ENCODE measurements at places on chromosomes 2 and 18.
A peak's percentile ranks its signal among the peaks of the same experiment; 100 is the strongest.

GRCh38 chr2:162301151-162301804 is 17.2 kb downstream of the IFIH1 start:
- DNase-seq, result peak; percentile 71

DNA sequence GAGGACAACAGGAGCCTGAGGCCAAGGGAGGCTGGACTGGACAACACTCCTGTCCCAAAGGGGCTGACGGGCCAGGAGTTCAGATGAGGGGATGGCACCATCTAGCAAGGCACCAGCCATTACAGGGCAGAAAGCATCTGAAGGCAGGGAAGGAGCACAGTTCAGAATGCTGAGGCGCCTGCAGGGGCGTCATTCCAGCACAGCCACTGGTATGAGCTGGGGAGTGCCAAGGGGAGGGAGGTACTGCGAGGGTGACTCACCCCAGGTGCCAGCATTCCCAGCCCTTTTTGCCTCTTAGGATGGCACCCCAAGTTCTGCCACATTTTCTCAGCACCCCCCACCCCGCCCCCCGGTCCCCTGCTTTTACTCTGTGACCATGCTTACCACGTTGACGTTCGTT is 129.8 kb upstream of the EPAS1 start:
- DNase-seq, result no peak

DNA sequence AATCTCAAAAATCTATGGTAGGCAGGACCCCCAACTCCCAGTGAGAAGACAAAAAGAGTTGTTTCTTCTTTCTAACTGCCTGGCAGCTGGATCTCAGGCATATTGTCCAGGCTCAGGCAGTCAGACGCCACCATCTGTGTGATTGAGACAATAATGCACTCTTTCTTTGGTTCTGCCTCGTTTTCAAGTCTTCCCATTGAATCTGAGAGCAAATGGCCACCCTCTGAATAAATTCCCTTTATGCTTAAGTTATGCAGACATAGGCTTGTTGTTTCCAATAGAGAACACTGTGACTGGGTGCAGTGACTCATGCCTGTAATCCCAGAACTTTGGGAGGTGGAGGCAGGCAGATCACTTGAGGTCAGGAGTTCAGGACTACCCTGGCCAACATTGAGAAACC is 15.3 kb upstream of the CD207 start:
- no peak for DNase-seq

DNA sequence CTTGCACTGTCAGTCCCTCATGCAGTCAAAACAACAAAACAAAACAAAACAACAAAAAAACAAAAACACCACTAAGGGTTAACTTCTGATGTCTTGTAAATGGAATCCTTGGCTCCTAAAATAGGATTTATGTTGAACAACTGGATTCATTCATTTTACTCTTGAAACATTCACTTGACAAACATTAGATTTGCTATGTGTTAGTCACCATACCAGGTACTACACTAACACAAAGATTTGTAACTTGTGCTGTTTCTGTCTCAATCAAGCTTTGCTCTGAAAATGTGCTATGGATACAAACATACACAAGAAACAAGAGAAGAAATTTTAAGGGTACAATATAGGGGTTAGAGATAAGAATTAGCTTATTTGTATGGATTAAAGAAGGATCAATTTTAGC is 812.8 kb downstream of the LRP1B start:
- peak; percentile 20 for DNase-seq

DNA sequence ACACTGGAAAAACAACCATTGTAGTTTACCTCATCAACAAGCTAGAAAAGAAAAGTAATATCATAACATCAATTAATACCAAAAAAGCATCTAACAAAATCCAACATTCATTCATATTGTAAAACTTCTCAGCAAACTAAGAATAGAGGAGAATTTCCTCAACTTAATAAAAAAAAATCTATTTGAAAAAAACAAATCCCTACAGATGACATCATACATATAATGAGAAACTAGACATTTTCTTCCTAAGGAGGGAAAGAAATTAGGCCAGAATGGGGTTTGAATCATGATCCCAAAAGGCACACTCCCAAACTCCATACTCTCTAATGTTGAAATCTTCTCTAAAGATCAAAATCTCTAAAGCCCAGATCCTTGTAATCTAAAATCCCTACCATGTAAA is 460.0 kb downstream of the IRS1 start:
- no peak for DNase-seq

- DNase-seq, result no peak
These were observed 665.8 kb upstream of the ZEB2 start for GRCh38 chr2:145185696-145186095.

- DNase-seq, result peak; percentile 67
These were observed 56.3 kb downstream of the SH3RF3 start for GRCh38 chr2:109185338-109185737.

DNA sequence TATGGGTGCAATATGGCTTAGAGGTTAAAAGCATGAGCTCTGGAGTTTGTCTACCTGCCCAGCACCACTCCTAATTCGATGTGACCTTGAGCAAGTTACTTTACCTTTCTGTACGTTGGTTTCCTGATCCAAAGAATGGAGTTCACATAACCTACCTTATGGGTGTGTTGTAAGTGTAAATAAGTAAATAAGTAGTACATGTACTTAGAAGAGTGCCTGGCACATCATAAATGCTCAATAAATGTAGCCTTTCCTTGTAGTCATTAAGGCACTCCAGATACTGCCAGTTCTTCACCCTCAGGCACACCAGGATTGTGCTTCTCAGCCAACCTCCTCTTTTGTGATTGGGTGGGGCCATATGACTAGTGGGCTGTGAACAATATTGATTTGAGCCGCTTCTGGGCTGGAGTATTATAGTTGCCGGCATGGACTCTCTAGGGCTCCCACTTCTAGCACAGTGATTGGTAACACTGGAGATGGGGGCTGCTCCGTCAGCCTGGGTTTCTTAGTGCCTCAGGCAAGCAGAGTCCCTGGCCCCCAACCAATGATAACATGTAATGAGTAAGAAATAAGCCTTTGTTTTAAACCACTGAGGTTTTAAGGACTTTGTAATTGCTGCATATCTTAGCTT is 101.7 kb upstream of the NOSTRIN start:
- peak; percentile 60 for DNase-seq

DNA sequence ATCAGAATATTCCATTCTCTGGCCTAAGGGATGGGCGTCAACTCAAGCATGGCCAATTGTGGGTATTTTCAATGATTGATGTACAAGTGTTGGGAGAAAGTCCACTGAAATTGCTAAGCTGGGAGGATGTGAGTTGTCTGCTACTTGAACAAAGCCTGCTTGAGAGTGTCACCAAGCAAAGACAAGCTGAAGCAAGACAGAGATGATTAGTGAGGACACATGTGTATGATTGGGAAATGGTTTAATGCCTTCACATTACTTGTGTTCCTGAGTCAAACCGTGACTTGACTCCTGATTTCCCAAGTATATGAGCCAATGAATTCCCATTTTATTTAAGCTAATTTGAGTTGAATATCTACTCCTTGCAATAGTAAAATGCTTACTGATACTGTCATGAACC is 23.7 kb upstream of the NRP2 start:
- no peak for DNase-seq

DNA sequence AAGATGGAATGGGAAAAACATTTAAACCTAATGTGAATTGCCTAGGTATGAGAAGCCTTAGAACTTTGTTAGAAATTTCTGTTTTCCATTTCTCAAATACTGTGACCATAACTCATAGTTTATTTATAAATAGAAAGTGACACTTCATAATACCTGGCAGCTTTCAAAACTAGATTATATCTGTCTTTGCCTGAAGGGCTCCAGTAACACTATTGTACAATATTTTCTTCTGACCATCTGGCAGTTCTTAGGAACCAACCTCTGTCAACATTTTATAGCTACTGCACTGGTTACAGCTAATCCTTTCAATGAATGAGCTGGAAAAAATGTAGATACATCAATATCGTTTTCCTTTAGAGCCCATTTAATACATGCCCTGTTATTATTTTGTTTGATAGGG is 237.4 kb downstream of the CAMKMT start:
- no peak for DNase-seq

DNA sequence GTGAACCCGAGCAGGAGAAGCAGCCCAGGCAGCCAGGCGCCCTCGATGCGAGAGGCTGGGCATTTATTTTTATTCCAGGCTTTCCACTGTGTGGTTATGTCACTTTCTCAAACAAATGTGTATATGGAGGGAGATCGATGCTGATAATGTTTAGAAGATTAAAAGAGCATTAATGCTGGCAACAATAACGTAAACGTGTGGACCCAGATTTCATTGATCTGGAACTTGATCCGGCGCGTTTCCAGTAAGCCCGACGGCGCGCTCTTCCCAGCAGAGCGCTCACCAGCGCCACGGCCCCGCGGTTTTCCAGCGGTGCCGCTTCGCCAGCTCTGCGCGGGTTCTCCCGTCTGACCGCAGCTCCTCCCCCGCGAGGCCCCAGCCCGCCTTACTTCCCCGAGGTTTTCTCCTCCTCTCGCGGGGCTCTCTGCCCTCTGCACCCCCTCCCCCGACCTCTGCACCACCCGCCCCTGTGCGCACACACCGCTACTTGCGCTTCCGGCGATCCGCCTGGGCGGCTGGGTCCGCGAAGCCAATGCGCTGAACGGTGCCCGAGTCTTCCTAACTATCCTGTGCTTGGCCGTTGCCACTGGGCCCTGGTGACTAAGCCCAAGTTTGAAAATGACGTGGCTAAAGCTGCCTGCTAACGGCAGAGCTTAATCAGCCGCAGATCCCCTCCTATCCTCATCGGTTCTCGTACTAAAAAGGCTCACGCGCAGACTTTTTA is 6.1 kb downstream of the ONECUT2 start:
- DNase-seq, result no peak

DNA sequence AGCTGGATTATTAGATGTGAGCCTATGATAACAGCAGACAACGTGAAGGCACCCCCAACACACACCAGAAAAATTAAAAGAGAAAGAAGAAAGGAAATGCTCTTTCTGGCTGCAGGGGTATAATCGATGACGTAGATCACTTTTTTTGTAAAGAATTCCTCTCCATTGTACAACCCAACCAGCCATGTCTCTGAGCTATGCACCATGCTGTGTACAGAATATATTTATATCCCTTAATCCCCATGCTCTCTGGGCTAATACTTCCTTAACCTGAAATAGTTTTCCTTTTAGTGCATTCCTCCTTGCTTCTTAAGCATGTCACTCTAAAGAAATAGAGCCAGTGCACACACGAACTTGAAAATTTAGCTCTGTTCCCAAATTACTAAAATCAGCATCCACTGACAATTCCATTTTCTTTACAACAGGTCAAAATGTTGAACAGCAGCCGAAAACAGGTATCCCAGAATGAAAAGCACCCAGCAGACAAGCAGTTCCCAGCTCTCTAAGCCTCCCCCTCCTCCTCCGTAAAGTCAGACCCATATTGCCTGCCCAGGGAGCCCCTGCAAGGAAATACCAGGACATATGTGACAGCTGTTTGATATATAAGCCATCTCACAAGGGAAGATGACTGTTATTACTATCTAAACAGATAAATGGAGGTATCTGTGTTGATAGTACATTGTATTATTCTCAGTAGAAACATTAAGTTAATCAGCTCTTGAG is 247.4 kb upstream of the RAB6C start:
- DNase-seq, result no peak

GRCh38 chr2:188459061-188459460 is 167.4 kb downstream of the GULP1 start:
- no peak for DNase-seq

DNA sequence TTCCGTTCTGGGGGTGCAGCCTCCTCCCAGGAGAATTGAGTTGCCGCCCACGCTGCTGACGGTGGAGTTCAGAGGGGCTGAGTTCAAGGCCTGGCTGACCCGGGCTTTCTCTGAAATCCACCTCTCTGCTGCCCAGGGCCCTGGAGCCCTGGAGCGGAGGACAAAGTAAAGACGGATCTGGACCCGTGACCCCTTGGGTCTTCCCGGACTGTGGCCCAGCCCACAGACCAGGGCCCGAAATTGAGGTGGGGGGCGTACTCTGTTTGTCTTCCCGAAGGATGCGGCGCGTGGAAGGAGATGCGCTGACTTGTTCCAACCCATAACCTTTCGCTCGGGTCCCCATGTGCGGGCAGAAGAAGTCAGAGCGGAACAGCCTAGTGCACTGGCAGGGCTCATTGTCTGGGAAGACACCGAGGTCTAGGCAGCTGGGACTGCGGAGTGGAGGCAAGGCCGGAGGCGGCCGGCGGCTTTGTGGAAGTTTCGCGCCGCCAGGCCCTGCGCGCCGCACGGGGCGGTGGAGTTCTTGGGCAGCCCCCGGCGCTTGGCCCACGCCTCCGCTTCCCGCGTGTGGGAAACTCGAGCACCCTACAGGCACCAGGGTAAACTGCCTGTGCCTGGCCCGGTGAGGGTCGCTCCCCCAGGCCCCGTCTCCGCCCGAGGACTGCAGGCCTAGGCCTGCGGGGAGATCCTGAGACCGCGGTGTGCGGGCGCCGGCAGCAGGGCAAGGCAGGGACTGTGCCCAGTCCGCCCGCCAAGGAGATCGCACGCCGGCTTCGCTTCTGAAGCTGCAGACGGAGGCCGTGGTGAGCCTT is 9.8 kb downstream of the POU3F3 start:
- DNase-seq, result peak; percentile 40

DNA sequence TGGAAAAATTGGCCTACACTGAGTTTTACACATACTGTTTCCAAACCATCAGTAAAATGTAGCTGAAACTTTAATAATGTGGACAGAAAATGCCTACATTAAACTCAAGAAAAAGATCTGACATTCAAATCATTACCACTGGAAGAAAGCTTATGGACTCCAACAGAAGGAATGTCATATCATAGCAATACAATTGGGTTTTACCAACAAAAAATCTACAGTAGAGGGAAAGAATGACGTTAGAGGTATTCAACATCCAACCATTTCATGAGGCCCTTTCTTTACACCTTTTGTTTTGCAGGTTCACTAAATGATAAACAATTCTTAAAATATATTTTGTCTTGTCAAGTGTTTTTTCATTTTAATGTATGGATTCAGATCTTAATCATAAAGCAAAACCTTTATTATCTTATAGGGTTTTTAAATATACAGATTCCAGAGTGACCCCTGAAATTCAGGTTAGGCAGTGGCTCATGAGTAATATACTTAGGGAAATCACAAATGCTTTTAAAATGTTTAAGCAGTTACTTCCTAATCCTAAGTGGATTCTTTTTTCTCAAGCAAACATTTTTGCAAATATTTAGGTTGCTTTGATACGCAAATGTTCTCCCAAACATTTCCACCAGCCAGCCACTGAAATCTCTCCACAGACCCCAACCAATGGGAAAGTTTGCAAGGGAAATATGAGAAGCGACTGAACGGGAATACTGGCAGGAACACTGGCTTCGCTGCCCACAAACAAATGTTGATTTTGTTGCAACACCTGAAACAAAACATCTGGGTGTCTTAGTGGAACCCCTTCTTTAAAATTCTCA is 168.7 kb downstream of the TCF4 start:
- no peak for DNase-seq

DNA sequence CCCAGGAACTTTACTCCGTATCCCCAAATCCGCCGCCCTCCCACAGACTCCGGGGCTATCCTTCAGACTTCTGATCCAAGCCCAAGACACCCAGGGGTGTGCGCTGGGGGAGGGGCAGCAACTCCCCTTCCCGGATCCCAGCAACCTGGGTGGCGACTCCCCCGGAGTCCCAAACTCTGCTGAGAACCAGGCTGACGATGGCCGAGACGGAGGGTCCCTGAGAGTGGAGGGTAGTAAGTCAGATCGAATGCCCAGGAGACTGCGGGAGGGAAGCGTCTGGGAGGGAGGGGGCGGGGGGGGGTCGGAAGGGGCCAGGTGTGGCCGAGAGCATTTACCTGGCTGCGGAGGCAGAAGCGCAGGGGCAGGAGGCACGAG is 7.0 kb upstream of the TNS1 start:
- no peak for DNase-seq

Measured in astrocyte of the spinal cord (primary cell).